ENCODE measurements at places on chromosomes 5 and 9.

DNA sequence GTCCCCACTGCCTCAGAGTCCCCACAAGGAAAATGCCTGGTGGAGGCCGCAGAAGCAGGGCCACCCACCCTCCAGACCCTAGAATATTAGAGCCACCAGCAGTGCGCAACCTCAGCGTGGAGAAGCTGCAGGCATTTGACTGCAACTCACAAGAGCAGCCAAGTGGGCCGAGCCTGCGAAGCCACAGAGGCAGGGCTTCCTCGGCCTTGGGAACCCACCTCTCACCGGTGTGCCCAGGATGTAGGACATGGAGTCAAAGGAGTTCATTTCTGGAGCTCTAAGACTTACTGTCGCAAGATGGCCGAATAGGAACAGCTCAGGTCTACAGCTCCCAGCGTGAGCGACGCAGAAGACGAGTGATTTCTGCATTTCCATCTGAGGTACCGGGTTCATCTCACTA lies 397.9 kb upstream of the PIK3R1 start:
- DNase-seq = no peak

GRCh38 chr5:172288465-172288864 lies 4.9 kb upstream of the UBTD2 start:
- no peak for DNase-seq

- DNase-seq = no peak
Observed at GRCh38 chr5:74326571-74327338, 313.8 kb downstream of the ENC1 start.

- DNase-seq = no peak
Observed at GRCh38 chr9:117564839-117565238, 139.4 kb upstream of the TLR4 start.

- DNase-seq = peak; percentile 32
Observed at GRCh38 chr5:57432876-57433275, 49.7 kb downstream of the ACTBL2 start.

DNA sequence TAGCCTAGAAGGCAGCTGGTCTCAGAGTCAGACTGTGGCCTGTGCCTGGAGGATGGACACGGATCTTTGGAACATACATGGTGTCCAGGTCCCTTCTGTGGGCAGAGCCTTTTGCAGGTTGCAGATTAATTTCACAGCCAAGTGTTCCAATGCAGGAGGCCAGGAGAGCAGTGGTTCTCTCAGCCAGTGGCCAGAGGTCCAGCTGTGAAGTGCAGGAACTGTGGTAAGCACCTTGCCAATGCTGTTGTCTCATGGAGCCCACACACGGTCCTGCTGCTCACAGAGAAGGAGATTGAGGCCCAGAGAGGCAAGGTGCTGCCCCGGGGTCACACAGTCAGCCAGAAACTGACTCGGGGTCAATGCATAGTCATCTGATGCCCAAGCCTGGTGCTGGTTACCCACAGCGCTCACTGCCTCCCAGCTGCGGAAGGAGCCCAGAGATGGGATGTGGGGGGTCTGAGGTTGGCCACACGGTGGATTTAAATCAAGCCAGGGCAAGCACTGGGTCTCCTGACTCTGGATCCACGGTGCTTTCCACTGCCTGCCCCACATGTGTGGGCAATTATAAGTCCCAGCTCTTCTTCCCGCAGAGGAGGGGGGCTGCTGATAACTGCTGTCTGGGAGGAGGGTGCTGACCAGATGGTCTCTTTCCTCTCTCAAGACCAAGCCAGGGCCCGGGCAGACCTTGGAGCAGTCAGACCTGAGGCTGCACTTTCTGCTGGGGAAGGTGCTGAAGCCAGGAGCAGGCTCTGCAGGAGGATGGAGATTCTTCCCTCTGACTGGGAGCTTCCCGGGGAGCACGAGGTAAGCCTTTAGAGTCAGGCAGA lies 2.8 kb downstream of the PDGFRB start:
- DNase-seq = no peak

GRCh38 chr9:81397481-81398381 lies 291.6 kb downstream of the TLE1 start:
- DNase-seq = no peak

DNA sequence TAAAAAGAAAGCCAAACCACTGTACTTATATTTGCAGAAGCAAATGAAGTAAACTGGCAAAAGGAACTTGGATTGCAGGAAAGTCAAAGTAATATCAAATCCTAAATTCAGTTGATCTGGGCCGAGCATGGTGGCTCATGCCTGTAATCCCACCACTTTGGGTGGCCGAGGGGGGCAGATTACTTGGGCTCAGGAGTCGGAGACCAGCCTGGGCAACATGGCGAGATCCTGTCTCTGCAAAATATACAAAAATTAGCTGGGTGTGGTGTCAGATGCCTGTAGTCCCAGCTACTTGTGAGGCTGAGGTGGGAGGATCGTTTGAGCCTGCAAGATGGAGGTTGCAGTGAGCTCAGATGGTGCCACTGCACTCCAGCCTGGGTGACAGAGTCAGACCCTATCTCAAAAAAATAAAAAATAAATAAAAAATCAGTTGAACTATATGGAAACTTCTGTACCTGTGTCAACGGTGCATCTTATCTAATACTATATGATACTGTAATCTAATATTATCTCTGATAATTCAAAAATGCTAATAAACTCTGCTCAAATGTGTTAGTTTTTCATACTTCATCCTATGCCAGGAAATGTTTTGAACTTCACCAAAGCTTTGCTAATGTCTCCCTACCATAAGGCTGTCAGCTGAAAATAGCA lies 10.1 kb downstream of the SELENOP start:
- no peak for DNase-seq

DNA sequence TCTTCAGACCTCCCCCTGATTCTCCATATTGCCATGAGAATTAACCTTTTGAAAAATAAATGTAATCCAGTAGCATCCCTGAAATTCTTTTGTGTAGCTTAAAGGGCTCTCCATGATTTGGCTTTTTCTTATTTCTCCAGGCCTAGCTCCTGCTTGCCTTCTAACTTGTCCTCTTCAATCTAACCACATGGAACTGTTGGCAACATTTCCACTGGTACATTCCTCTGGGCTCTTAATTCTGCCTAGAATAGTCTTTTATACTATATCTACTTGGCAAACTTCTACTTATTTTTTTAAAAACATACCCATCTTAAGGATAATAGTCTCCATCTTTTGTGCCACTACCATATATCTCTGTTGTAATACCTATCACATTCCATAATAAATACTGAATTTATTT lies 54.1 kb downstream of the GNG10 start:
- DNase-seq = no peak

GRCh38 chr5:63081402-63081801 lies 502.8 kb downstream of the LRRC70 start:
- DNase-seq = no peak

- no peak for DNase-seq
Observed at GRCh38 chr9:14670718-14671117, 22.5 kb downstream of the ZDHHC21 start.

DNA sequence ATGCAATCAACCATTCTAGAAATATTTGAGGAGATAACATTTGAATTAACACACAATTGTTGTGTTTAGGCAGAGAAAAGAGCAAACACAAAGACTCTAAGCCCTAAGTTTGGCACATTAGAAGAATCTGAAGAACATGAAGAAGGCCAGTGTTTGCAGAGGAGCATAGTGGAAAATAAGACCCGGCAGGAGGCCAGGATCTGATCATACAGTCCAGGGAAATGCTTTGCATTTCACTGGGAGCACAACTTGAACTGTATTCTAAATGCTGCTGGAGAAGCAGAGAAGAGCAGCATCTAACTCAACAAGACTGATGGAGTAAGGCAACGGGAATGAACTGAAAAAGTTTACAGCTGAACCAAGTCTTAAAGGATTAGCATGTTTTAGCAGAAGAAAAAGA lies 463.4 kb downstream of the ZNF608 start:
- DNase-seq = no peak

DNA sequence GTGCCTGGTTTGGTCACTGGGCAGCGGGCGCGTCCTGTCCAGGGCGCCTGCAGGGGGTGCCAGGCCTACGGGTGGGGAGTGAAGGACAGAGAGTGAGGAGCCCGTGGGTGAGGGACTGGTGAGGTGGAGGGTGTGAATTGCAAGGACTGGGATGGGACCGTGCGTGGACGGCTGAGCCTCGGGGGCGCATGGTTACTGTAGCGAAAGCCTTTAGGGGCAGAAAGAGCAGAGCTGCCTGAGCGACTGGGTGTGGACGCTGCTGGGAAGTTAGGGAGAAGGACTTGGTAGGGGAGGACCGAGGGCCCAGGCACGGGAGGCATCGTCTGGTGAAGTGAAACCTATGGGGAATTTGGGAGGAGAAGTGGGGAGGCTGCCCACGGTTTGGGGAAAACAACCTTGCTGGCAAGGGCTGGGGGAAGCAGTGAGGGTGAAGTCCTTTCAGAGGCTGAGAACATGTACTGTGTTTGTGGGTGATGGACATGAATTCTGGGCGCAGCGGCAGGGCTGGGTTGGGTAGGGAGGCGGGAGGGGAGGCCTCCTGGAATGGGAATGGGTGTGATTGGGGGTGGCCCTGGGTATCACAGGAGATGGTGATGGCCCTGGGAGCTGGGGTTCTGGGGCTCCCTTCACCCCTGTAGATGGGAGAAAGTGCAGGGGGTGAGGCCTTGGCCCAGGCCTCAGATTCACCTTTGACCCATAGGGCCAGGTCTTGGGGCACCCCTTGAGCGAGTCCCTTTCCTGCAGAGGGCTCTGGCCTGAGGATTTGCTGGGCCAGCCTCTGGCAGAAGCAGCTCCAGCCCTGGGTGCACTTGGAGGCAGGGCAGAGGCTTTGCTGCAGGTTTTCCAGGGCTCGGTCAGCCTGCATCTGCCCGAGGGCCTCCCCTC lies 1.7 kb upstream of the TOR4A start:
- peak; percentile 69 for DNase-seq

- peak; percentile 69 for DNase-seq
Observed at GRCh38 chr9:132243156-132244074, 81.6 kb downstream of the NTNG2 start.

GRCh38 chr9:76302947-76303550 lies 91.2 kb downstream of the RFK start:
- DNase-seq = peak; percentile 19

- peak; percentile 77 for DNase-seq
Observed at GRCh38 chr9:128554155-128554862, 1.9 kb downstream of the SPTAN1 start.

GRCh38 chr5:98564836-98565235 lies 208.6 kb upstream of the RGMB start:
- no peak for DNase-seq

DNA sequence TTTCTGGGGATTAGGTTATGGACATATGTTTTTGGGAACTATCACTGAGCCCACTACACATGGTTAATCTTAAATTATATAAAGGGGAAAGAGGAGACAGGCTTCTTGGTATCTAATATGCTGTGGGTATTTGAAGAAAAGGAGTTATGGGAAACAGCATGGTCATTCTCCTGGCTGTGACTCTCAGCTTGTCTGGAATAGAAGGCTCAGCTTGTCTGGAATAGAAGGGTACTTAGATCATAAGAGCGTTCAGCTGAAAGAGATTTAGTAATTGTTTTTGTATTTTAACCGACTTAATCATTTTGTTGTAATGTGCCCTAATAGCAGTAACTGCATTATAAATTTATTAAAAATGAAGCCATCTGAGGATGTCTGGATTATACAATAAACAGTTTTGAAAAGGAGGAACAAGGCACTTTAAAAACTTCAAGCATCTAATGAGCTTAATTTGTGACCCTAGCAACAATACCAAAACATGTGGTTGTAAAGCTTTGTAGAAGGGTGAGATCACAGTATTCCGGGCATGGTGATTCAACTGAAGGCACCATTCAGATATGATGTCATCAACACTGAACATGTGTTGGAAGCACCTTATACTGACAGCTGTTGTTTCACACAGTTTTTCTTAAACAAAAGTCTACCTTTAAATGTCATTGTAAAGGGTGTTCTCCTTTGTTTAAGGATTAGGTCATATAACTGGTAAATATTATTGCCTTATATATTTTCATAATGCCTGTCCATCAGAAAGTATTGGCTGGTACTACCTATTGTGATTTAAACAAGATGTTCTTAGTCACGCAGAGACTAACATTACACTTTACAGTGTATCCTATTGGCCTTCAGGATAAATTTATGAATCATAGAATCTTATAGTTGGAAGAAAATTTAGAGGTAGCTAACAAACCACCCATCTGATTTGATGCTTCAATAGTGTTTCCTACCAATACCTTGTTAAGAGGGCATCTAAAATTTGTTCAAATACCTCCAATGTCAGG lies 2174.1 kb upstream of the WWC1 start:
- no peak for DNase-seq

- DNase-seq = no peak
Observed at GRCh38 chr9:8579661-8580060, 780.1 kb upstream of the DMAC1 start.

DNA sequence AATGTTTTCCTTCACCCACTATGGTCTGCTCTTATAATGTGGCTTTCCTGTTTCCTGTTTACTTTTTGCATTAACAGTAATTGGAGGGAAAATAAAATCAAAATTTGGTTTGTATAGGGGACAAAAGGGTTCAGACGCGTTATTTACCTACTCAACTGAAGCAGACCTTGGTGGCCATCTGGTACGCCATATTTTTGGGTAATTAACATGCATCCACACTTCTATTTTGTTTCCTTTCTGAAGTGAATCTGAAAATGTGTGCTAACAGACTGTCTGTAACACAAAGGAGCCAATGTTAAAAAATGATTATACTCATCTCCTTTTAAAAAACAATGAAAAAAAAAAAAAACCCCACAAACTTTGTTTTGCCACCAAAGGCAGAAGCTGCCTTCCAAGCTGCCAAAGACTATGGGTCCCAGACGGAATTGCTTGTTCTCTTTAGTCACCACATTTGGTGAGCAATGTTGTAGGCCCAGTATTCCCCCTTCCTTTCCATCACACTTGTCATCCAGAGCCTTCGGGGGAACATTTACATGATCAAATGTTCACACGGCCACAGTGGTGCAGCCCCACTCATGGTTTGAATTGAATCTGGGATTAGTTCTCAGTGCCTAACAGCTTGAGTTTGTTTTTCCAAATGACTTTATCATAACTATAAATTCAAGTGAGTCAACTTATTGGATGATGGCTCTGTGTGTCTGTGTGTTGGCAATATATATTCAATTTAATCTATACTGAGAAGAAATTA lies 323.7 kb upstream of the CD180 start:
- no peak for DNase-seq

DNA sequence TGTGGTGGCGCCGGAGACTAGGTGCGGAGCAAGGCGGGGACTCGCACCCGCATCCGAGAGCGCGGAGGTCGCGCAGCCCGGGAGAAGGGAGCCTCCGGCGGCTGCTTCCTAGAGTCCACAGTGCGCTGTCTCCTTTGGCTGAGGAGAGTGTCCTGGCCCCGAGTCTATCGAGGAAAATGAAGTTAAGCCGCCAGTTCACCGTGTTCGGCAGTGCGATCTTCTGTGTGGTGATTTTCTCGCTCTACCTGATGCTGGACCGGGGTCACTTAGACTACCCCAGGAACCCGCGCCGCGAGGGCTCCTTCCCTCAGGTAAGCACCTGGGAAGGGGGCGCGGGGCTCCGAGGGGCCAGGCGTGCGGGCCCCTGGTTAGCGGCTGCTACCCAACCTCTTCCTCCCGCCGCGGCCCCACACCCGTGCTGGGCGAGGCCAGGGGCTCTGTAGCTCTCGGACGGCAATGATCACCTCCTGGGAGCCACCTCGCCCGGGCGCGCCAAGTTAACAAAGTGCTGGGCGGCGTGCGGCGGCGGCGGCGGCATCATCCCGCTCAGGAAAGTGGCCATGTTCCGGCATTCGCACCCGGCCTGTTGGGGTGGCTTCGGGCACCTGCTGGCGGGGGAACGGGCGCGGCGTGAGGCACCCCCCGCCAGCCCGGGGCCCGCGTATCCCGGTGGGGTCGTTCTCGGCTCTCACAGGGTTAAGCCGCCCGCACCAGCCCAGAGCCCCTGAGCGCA lies 681 bp downstream of the MAN2A1 start:
- peak; percentile 61 for DNase-seq

All from H7 (cell line).